ENCODE measurements at places on chromosomes 4 and X. TPM values are rescaled to one million over a fixed set of nuclear protein-coding genes. Genes with fewer than 3 reads are reported as not detected.

Gene MID2
- 1.4 TPM for polyA plus RNA-seq

Gene GLRA3
- 0.05 TPM for polyA plus RNA-seq

Gene RRH
- 0.11 TPM for polyA plus RNA-seq

Gene MAGIX
- polyA plus RNA-seq: 3.0 TPM

- DNase-seq: no peak
Observed at GRCh38 chr4:2621419-2621818, 85.0 kb downstream of the FAM193A start.

DNA sequence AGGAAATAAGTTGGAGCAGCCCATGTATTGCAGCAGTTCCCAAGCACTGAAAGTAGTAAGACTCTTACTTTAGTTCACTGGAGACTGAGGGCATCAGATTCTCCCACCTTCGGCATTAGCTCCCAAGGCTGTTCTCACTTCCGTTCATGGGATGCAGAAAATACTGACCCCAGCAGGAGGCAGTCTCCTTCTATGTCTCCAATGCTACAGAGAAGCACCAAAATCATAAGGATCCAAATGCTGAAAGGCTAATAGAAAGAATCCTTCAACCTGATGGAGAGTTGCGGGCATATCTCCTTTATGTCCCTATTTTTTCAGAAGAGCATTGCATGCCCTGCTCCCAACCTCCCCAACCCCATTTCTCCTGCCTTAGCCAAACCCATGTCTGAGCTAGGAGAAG is 32.4 kb downstream of the ADH7 start:
- DNase-seq: no peak

GRCh38 chrX:5829469-5829868 is 399.2 kb downstream of the NLGN4X start:
- DNase-seq: no peak

DNA sequence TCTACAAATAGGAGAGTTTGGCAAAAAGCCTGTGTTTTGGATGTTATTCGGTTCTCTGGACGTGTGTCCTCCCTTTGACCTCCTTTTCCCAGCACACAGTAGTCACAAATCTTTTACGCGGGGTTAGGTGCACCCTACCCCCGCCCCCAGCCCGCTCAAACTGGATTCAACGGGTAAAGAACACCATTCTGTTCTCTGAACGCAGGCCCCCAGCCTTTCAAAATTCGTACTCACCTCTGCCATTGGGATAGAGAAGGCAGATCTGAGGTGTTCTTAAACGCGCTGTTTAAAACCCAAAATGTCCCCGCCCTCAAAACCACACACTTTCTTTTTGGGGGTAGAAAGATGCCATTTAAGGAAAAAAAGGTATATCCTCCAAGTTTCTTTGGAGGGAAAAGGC is 2.7 kb downstream of the LEF1 start:
- peak; percentile 95 for DNase-seq

DNA sequence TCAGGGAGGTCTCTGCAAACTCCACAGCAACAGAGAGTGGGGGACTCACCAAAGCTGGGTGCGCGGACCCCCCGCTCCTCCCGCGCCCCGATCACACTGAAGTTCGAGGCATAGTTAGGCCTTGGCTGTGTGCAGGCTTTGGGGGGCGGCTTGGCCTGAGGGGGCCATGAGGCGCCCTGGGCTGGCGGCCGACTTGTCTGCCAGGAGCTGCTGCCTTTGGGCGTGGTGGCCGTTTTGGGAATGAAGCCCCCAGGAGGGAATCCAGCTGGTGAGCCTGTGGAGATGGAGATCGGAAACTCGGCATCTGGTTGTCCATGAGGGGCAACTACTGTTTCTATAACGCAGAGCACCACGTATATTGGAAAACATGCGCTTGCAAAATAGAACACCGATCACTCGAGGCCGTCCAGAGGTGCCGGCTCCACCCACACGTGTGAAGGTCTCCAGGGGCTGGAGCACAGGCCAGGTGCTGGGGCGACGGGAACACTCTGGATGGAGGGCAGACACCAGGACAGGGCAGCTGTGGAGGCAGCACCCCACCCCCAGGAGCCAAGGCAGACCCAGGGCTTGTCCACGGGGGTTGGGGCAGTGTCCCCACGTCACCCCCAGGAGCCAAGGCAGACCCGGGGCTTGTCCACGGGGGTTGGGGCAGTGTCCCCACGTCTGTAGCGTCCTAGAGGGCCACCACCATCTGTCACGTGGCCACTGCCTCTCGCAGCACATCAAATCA is 25.9 kb upstream of the CPLX1 start:
- DNase-seq: no peak

DNA sequence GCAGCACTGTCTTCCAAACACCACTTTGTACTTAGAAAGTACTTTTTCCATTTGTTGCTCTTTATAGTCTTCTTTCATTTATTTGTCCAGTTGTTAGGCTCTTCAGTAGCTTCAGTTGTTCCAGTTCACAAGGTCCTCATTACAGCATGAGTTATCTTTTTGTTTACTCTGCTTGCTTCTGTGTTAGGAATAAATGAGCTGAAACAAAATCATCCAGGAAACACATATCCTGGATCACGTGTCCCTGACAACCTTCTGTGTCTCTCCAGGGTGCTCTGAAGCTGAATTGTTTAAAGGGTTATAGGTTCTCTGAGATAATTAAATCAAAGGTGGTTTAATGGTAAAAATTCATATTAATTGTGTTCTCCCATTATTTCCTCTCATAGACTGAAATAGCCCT is 19.9 kb upstream of the KLHL8 start:
- DNase-seq: no peak

GRCh38 chr4:77538574-77539157 is 67.0 kb upstream of the CXCL13 start:
- no peak for DNase-seq

Measured in thymus (tissue), 14 donors.